ENCODE measurements at places on chromosomes 3 and 15. TPM values are rescaled to one million over a fixed set of nuclear protein-coding genes. Genes with fewer than 3 reads are reported as not detected.

CFAP100 gene
- total RNA-seq = not detected

SOX14 gene
- not detected for total RNA-seq

RTP4 gene
- 2.5 TPM for total RNA-seq

GRIP2 gene
- total RNA-seq = 6.9 TPM

STRC gene
- 0.05 TPM for total RNA-seq

DNA sequence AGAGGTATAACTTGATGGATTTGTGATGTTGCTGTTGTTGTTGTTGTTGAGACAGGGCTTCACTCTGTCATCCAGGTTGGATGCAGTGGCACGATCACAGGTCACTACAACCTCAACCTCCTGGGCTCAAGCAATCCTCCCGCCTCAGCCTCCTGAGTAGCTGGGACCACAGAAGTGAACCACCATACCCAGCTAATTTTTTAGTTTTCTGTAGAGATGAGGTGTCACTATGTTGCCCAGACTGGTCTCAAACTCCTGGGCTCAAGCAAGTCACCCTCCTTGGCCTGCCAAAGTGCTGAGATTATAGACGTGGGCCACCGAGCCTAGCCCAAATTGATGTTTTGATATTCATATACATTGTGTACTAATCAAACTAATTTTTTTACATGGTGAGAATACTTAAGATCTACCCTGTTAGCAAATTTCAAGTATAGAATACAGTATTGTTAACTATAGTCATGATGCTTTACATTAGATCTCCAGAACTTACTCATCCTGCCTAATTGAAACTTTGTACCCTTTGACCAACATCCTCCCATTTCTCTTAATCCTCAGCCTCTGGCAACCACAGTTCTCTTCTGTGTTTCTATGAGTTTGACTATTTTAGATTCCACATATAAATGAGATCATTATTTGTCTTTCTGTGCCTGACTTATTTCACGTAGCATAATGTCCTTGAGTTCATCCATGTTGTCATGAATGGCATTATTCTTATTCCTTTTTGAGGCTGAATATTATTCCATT lies 23.2 kb downstream of the LMCD1 start:
- no peak for DNase-seq

- no peak for DNase-seq
These were observed 59.4 kb downstream of the CALML4 start for GRCh38 chr15:68145706-68146105.

DNA sequence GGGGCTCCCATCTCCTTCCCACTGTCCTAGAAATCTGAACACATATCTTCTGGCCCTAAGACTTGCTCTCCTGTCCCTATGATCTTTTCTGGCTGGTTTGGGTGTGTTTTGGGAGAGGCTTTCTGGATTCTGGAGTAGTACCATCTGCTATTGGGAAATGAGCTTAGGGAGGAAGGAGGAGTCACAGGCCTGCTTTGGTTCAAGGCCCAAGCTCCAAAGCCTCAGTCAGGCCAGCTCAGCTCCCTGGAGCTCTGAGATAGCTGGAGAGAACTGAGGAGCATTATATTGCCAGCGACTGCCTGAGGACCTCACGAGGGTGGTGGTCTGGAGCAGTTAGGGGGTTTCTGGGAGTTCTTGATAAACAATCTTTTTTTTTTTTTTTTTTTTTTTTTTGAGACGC lies 18.7 kb downstream of the RASGRF1 start:
- no peak for DNase-seq

DNA sequence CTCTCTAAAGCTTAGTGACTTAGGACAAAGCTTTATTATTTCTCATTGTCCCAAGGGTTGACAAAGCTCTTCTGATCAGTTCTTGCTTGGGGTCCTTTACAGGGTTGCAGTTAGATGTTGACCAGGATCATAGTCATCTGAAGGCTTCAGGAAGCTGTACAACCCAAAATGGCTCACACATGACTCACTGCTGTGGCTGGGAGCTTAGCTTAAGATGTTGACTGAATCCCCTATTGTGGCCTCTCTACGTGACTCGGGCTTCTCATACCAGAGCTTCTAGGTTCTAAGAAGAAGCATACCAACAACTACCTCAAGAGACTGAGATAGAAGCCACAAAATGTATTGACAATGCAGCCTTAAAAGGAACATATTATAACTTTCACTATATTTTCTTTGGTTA lies 569.6 kb upstream of the ROBO2 start:
- DNase-seq = no peak

- DNase-seq = no peak
These were observed 580.5 kb downstream of the OTOL1 start for GRCh38 chr3:162077108-162077507.

GRCh38 chr3:85482213-85482490 lies 523.4 kb downstream of the CADM2 start:
- DNase-seq = no peak

- DNase-seq = no peak
These were observed 88.9 kb upstream of the OSBPL11 start for GRCh38 chr3:125684199-125684598.

DNA sequence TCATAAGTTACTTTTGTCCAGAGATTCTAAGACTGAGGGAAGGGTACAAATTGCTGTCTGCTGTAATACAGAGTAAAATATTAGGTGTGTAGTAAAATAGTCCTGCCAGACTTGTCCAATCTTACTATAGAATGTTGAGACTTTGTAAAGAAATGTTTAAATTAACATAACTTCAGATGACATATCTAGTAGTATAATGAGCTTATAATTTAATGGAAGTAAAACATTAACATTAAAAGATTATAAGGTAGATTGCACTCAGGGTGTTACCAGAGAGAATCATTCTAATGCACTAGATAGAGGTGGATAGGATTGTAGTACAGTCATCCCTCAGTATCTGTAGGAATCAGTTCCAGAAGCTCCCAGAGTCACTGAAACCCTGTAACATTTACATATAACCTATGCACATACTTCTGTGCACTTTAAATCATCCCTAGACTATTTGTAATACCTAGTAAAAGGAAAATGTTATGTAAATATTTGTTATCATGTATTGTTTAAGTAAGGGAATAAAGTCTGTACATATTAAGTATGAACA lies 130.8 kb downstream of the LMLN start:
- no peak for DNase-seq
